ENCODE measurements at places on chromosomes 12 and 14.

DNA sequence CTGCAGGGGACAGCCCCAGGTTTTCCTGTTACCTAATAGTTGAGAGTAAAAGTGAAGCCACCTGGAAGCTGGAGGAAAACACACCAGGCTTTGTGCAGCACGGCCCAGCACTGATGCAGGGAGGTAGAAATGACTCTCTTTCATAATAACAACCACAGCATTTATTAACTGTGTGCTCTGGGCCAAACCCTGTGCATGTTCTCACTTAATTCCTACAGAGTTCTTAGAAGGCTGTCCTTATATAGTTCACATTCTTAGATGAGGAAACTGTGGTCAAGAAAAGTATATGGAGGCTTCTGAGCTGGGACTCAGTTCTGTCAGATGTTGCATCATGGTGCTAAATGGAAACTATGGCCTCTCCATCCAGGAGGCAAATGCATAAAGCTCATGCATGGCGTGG lies 100.0 kb downstream of the PAPOLA start:
- DNase-seq: no peak

DNA sequence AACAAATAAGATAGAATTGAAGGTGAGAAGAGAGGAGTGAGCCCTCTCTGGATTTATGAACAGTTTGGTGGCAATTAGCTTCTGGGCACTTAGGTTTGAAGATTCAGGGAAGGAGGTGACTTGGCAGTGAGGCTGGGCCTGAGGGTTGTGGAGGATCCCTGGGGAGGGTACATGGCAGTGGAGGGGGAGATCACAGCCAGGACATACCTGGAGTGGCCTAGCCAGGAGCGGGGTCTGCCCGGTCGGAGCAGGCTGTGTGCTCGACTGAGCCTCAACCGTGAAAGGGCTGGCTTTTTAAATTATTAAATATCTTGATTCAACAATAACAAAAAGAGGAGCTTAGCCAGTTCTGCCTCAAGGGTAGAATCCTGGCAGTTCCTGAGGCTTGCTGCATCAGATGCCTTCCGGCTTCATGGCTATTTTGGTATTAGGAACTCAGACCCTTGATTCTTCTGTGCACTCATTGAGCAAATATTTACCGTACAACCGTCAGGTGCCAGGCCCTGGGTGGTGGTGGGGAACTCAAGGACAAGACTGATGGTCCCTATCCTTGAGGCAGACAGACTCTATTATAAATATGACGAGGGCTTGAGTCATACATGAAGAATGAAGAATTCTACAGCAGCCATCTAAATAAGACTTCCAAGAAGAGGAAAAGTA lies 73.4 kb downstream of the SPTB start:
- DNase-seq: no peak

- no peak for DNase-seq
Observed at GRCh38 chr14:52318826-52319645, 4.9 kb downstream of the PTGER2 start.

DNA sequence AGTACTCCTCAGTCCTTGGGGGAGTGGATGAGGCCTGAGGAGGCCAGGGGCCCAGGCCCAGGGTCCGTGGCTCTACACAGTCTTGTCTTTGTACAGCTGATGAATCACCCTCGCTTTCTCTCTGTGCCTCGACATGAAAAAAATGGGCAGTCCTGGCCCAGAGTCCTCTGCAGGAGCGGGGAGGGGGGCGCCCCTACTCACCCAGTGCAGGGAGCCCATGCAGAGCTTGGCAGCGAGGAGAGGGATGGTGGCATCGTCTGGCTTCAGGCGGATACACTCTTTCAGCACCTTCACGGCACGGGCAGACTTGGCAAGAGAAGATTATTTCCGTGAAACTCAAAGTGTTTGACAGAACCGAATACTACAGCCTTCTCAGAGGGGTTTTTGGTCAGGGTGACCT lies 159.3 kb downstream of the TTC7B start:
- no peak for DNase-seq

DNA sequence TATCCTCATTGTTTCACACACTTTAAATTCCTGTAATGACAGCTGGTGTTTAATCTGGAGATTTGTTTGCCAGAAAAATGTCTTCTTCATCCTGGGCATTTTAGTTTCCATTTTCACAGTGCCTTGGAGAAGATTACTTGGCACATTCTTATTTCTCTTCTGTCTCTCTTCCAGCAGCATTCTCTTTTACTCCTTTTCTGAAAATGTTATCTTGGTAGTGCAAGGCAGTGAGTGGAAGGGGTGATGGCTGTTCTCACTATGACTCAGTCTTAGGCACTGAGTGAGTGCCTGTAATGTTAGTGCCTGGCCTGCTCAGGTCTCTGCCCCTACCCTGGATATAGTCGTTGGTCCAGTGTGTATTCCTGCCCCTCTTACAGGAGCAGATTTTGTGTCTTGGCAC lies 13.1 kb downstream of the CLECL1 start:
- no peak for DNase-seq

DNA sequence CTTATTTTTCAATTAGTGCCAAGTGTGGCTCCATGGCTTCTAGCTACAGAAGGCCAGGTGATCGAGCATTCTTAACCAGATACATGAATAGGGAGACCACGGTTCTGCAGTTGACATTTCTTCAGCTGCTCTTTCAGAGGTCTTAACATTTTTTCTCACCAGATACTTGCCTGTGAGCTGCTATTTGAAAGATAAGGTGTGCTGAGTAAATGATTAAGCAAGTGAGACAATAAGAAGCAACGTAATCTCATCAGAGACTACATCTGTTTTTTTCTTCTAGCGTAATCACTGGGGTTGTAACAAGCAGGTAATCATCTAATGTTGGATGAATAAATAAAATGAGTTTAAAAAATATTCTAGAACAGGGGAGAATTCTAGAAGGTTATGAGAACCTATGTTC lies 912.9 kb downstream of the DIO2 start:
- no peak for DNase-seq

DNA sequence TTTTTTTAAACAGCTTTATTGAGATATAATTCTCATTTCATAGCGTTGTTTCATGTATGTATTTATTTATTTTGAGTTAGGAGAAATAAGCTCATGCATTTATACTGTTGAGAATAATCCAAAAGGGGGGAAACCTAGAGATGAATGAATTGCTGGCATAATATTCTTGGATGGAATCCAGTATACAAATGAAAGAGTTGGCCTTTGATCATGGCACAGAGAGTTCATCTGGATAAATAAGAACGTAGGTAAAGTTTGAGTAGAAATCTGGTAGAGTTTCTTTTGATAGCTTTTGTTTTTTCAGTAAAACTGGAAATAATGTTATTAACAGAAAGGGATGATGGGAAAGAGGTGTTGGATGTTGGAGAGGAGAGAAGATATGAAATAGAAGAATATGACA lies 166.2 kb downstream of the LRRK2 start:
- DNase-seq: no peak

GRCh38 chr12:132366341-132366861 lies 37.0 kb upstream of the GALNT9 start:
- DNase-seq: no peak

DNA sequence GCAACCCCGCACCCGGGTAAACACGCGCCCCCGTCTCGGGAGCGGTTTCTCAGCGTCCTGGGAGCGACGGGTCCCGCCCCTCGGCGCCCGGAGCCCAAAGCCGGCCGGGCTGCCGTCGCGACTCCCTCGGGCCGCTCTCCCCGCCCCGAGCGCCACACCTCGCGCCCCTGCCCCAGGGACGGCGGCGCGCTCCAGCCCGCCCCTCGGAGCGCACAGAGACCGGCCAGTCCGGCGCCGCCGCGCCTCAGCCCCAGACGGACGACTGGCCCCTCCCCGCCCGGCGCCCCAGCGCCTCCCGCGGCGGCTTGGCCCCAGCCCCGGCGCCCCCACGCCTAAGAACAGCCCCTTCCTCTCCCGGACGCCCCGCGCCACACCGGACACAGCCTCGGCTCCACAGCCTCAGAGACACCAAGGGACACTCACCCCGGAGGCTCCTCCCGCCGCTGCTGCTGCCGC lies 411 bp downstream of the BTBD7 start:
- DNase-seq: peak; percentile 4

- DNase-seq: no peak
Observed at GRCh38 chr14:105930572-105930971, 404.2 kb downstream of the TMEM121 start.

GRCh38 chr14:49417790-49418189 lies 168.4 kb downstream of the RPS29 start:
- DNase-seq: no peak

- no peak for DNase-seq
Observed at GRCh38 chr12:659090-659683, 4.1 kb downstream of the NINJ2 start.

- no peak for DNase-seq
Observed at GRCh38 chr12:76065917-76066316, 18.6 kb downstream of the NAP1L1 start.

DNA sequence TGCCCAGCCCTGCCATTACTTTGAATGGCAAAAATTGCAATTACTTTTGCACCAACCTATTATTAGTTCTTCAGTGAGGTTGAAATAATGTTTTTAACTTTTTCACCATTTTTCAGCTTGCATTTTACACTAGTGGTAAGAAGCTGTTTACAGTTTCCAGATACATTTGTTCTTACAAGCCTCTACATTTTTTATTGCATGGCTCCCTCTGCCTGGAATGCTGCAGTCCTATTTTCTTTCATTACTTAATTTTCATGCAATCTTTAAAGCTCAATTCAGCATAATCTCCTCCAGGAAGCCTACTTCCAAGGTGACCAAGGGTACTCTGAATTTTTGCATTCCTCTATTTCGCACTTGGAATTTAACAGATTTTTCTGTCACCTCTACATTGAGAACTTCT lies 33.4 kb downstream of the CCER1 start:
- DNase-seq: no peak

GRCh38 chr12:67299526-67299925 lies 30.4 kb downstream of the CAND1 start:
- DNase-seq: no peak

- no peak for DNase-seq
Observed at GRCh38 chr12:102374190-102374589, 106.2 kb downstream of the IGF1 start.

DNA sequence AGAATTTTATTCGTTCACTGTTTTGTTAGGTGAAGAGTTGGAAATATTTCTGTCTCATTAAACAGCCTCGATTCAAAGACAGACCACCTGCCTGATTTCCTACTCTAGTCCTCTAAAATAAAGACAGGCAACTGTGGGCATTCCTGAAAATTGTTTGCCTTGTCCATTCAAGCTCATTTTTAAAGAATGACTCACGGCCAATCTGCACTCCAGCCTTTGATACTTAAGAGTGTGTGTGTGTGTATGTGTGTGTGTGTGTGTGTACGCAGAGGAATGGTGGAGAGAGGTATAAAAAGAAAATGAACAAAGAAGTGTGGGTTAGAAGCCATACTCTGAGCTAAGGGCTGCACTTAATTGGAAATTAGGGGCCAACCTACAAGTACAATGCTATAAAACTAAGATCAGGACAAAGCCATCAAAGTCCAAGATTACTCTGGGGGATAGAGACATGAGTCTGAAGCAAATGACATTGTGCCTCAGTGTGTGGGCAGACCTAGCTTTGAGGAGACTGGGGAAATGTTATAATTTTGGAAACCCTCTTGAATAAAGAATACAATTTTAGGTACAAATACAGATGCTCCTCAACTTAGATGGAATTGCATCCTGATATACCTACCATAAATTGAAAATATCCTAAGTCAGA lies 45.6 kb upstream of the SOCS2 start:
- no peak for DNase-seq

GRCh38 chr12:119659289-119659897 lies 8.5 kb upstream of the PRKAB1 start:
- DNase-seq: no peak

GRCh38 chr12:58241099-58241498 lies 299.7 kb downstream of the ATP23 start:
- no peak for DNase-seq

- DNase-seq: no peak
Observed at GRCh38 chr12:59151243-59151642, 230.9 kb upstream of the LRIG3 start.

DNA sequence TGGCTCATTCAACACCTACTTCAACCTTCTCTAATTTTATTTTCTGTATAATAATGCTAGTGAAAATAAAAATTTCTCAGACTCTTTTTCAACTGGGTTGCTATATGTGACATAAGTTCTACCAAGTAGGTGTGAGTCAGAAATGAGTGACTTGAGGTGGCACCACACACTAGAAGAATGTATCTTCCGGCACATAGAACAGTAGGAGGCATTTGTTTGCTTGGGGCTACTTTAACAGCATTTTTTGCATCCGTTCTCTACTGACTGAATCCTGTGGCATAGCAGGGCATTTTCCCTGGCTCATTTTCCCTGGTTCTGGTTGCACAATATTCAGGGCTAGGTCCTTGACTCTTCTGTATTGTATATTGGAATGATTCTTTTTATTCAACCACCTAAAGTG lies 194.0 kb upstream of the SLC16A7 start:
- DNase-seq: no peak

GRCh38 chr12:75727577-75727976 lies 216.2 kb upstream of the KRR1 start:
- DNase-seq: no peak

GRCh38 chr12:80864046-80864735 lies 73.5 kb downstream of the LIN7A start:
- no peak for DNase-seq

GRCh38 chr14:105528586-105529318 lies 2.4 kb downstream of the TMEM121 start:
- no peak for DNase-seq

- no peak for DNase-seq
Observed at GRCh38 chr14:31968107-31968810, 108.8 kb upstream of the ARHGAP5 start.

DNA sequence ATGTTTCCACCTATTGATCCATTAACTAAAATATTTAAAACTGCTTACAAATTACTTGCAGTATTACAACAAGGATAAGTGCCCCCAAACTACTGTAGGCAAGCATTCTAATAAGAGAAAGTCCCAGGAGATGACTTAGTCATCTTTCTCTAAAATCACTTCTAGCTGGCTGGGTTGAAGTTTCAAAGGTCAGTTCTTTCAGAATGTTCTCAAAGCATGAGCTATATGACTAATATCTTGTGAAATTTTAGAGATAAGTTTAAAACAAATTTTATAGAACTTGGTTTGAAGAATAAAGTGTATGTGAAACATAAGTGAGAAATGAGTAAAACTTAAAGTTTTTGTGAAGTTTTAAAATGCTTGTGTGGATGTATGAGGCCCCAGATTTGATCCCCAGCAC lies 24.3 kb upstream of the OR6J1 start:
- no peak for DNase-seq

- DNase-seq: no peak
Observed at GRCh38 chr14:72780751-72781150, 113.2 kb downstream of the DPF3 start.
